DMS153 (cell line): ENCODE measurements at places on chromosomes 3 and 15.
A peak's percentile ranks its signal among the peaks of the same experiment; 100 is the strongest.

GRCh38 chr3:127763816-127764215, 58.5 kb downstream of the MGLL start:
- DNase-seq = no peak

DNA sequence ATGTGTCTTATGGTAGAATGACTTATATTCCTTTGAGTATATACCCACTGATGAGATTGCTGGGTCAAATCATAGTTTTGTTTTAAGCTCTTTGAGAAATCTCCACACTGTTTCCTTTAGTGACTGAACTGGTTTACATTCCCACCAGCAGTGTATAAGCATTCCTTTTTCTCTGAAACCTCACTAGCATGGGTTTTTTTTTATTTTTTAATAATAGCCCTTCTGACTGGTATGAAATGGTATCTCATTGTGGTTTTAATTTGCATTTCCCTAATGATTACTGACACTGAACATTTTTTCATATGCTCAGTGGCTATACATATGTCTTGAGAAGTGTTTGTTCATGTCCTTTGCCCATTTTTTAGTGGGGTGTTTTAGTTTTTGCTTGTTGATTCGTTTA, 494.3 kb downstream of the SQOR start:
- DNase-seq = no peak

DNA sequence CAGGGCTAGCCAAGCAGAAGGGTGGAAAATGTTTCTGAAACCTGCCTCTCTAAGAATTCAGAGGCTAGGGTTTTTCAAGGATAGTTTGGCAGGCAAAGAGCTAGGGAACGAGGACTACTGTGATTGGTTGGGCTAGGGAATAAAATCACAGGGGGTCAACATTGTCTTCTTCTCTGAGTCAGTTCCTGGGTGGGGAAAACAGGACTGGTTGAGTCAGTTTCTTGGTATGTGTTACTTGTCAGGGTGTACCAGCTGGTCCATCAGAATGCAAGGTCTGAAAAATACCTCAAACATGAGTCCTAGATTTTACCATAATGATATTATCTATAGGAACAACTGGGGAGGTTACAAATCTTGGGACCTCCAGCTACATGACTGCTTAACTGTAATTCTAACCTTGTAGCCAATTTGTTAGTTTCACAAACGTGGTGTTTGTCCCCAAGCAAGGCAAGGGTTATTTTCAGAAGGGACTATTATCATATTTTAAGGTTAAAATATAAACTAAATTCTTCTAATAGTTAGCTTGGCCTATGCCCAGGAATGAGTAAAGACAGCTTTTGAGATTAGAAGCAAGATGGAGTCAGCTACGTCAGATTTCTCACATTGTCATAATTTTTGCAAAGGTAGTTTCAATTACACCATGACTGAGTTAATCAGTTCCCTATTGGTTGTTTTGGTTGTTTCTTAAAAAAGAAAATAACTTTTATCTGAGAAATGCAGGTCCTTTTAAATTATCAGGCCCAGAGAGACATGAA, 231.5 kb downstream of the ALCAM start:
- no peak for DNase-seq

DNA sequence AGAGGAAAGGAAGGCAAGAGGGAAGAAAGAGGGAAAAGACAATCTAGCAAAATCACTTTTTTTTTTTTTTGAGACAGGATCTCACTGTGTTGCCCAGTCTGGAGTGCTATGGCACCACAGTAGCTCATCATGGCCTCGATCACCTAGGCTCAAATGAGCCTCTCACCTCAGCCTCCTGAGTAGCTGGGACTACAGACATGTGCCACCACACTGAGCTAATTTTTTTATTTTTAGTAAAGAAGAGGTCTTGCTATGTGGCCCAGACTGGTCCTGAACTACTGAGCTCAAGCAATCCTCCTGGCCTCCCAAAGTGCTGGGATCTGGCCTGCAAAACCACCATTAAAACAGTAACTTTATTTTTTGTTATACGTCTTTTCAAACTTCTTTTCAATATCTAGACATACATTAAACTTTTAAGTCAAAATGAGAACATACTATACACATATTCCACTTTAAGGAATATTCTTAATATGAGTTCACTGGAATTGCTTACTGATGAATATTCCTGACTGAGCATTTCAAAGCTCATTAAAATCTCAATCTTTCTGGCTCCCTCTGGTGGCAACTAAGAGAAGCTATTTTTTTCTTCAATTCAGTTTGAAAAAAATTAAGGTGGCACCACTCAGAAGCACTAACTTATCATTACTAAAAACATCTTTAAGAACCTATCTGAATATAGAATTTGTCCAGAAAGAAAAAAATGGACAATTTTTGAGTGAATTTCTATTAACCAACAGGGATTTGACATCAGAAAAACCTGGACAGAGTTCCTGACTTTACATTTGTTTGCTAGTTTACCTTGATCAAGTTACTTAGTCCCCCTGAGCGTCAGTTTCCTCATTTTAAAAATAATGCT, 40.9 kb downstream of the UACA start:
- DNase-seq = no peak

DNA sequence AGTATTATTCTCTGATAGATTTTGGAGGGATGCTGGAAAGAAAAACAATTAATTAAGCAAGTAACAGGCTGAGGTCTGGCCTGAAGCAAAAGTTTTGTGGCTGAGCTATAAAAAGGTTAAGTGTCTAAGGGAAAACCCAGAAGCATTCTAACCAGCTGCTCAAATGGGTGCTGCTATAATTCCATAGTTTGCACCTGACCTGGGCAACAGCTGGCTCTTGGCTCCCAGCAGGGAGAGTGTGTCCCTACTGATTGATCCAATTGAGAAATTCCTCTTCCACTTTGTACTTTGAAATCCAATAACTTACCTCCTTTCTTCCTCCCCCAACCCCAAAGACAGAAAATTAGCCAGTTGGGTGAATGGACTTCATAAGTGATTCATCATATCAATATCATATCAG, 27.7 kb upstream of the SMAD3 start:
- no peak for DNase-seq

GRCh38 chr3:63400246-63400860, 122.2 kb downstream of the SYNPR start:
- no peak for DNase-seq

DNA sequence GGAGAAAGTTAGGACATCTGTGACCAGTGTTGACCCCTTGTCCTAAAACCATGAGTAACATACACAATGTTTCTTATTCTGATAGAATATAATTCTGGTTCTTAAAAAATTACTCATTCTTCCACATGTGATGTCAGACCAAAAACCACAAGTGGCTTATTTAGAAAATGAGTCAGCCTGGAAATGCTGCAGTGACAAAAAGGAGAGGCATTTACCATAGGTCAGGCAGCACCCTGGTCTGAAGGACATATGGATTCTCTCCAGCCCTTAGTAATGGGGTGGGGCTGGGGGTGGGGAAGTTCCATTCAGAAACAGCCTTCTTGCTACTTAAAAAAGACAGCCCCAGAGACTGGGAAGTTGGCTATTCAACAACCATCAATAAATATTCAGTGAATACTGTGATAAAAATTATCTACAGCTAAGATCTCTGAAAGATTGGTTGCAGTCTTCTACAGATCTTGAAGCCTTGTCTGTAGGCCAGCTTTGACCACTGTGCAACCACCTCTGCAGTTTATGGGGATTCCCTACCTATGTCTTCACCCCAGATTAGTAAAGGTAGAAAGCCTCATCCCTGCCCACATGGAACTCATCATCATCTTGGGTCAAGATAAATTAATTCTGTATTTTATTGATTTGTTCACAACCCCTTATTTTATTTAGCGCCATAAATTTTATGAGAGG, 34.9 kb upstream of the TIMP4 start:
- no peak for DNase-seq

GRCh38 chr3:133197619-133198018, 159.4 kb downstream of the TMEM108 start:
- no peak for DNase-seq

GRCh38 chr15:52146261-52146660, 33.7 kb upstream of the BCL2L10 start:
- no peak for DNase-seq

GRCh38 chr15:49023354-49023753, 22.9 kb downstream of the SECISBP2L start:
- no peak for DNase-seq

DNA sequence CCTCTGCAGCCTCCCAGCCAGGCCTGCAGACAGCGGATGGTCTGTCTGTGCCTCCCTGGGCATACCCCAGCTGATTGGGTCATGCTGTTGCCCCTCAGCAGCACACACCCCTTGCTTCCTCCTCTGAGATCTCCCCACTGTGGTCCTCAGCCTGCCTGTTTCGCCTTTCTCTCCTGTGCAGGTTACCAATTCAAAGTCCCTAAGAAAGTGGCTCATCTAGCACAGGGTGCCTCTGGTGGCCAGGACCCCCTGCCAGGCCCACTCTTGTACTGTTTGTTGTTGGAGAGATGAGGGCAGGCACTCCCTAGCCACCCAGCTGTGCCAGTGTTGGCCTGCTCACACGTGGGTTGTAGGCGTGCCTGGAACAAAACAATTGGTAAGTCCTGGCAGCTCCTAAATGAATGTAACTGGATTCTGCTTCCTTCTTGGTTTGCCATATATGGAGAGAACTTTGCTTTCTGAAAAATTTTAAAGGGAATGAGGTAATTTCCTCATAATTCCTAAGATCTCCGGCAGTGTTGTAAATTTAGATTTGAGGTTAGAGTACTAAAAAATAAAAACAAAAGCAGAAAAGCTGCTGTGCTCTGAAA, 213.2 kb upstream of the IL12A start:
- peak; percentile 68 for DNase-seq

DNA sequence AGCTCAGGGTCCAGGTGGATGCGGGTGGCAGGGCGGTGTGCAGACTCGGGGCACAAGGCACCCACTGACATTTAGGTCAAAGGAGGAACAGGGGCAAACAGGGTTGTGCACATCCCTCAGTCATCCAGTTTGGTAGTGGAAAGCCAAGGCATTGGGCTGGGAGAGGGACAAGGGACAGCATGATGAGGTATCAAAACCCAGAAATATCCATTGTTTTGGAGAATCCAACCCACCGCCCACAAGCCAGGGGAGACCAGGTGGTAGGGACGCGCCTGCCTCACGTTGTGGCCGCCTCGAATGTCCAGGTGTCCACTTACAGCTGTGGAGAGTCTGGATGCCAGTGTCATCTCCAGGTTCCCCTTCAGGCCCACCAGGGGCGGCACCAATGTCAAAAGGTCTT, 33.3 kb downstream of the SLC41A3 start:
- no peak for DNase-seq

DNA sequence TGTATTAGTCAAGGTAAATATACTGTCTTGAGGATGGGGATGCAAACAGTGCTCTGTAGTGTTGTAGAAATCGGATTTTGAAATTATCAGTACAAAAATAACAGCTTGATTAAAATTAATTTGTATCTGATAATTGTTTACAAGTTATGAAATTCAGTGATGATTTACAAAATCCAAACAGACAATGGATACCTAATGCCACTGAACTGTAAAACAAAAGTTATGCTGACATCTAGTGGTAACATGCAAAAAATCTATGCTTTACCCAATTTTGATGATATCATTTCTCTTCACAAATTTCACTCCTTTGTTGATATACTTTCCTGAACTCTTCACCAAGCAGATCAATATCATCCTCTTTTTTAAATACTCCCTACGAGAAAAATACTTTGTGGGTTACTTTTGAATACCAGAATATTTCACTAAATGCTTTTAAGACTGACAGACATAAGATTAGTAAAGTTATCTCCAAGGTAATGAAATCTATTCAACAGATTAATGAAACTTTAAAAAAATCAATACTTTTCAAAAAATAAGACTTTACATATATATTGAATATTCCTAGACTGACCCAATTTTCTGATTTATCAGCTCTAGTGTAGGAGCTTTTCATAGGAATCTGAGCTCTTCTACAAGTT, 36.0 kb downstream of the MNS1 start:
- DNase-seq = no peak

DNA sequence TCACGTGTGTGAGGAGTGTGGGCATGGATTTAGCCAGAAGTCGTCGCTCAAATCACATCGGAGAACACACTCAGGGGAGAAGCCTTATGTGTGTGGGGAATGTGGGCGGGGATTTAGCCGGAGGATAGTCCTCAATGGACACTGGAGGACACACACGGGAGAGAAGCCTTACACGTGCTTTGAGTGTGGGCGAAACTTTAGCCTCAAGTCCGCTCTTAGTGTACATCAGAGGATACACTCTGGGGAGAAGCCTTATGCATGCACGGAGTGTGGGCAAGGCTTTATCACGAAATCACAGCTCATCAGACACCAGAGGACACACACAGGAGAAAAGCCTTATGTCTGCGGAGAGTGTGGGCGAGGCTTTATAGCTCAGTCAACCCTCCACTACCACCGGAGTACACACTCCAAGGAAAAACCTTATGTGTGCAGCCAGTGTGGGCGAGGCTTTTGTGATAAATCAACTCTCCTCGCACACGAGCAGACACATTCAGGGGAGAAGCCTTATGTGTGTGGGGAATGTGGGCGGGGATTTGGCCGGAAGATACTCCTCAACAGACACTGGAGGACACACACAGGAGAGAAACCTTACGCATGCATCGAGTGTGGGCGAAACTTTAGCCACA, 28.1 kb downstream of the ZNF589 start:
- DNase-seq = peak; percentile 5

GRCh38 chr15:74788042-74788682, 6.3 kb downstream of the CSK start:
- DNase-seq = no peak

DNA sequence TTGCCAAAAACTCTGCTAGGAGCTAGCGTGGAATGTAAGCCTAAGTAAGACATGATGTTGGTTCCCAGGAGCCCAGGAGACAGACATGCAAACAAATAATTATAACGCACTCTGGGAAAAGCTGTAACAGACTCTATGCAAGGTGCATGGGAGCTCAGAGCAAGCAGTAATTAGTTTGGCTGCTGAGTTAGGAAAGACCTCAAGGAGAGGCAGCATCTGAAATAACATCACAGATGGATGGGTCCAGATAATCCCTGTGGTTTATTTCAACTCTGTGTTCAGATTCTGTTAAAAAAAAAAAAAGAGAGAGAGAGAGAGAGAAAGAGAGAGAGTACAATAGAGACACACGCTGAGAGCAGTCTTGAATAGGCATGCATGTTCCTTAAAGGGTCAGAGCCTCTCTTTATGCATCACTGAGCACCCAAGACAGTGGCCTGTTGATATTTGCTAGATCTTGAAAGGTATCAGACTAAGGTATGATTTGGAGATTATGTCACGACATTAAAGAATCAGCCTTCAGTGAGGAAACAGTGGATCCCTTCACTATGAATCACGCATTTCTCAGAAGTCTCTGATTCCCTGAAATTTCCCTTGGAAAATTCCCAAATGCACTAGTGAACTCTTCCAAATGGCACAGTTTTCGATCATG, 124.4 kb upstream of the LIPC start:
- no peak for DNase-seq
